Epithelial cell of esophagus (primary cell): ENCODE measurements at places on chromosomes 2 and 18.

- peak; percentile 77 for DNase-seq
These were observed 31.9 kb upstream of the CREG2 start for GRCh38 chr2:101419096-101419663.

GRCh38 chr18:67694787-67695186 lies 178.3 kb upstream of the DSEL start:
- peak; percentile 18 for DNase-seq

GRCh38 chr18:64384101-64384500 lies 235.2 kb upstream of the LINC00305 start:
- no peak for DNase-seq

DNA sequence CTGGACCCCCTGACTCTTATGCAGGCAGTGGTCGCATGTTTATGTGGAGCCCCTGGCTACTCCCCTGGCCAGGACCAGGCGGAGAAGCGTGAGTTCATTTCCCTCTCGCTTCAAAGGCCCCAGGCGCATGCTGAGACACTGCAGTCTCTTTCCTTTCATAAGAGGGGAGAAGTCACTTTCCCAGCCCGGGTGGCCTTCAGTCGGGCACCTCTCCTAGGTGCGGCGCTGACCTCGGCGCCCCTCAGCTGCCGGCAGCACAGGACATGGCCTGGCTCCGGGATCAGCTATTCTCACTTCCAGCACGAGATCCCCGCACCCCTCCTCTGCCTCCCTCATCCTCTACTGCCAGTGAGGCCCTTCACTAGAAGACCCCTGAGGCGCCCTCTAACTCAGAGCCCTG lies 184.7 kb upstream of the PXDN start:
- no peak for DNase-seq

DNA sequence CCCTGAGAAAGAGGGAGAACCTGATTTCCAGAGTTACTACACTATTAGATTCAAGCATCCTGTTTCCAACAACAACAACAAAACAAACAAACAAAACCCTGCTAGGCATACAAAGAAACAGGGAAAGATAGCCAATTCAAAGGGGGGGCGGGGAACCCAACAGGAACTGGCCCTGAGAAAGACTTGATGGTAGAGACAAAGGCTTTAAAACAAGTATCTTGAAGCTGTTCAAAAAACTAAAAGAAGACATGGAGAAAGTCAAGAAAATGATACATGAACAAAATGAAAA lies 147.1 kb downstream of the THADA start:
- no peak for DNase-seq

GRCh38 chr2:47344890-47345589 lies 57.9 kb upstream of the MSH2 start:
- DNase-seq, result peak; percentile 55

- DNase-seq, result no peak
These were observed 2.6 kb upstream of the RNU2-63P start for GRCh38 chr2:88018909-88019308.

- DNase-seq, result no peak
These were observed 83.3 kb upstream of the SCN1A start for GRCh38 chr2:166211079-166211478.

DNA sequence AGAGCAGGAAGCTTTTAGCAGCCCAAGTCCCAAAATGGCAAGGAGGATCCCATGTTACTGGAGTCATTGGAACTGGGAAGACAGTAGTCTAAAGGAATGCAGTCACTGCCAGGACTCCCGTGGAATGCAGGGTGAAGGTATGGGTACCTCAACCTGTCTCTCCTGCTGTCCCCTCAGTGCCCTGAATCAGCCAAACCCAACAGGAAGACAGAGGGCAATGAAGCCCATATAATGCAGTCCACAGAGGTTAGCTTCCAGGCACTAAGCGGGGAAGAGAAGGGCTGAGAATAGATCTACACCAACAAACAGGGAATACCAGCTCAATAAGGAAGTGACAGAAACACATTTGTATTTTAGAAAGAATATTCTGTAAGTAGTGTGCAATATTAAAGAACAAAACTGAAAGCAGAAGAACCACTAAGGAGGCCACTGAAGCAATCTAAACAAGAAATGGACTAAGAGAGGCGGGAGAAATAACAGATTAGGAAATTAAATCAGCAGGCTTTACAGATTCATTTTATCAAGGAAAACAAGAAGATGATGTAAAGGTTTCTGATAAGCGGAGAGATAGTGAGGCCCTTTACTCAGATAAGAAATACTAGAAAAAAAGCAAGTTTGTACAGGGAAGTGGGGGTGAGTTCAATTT lies 8.3 kb downstream of the NEMP2 start:
- no peak for DNase-seq

DNA sequence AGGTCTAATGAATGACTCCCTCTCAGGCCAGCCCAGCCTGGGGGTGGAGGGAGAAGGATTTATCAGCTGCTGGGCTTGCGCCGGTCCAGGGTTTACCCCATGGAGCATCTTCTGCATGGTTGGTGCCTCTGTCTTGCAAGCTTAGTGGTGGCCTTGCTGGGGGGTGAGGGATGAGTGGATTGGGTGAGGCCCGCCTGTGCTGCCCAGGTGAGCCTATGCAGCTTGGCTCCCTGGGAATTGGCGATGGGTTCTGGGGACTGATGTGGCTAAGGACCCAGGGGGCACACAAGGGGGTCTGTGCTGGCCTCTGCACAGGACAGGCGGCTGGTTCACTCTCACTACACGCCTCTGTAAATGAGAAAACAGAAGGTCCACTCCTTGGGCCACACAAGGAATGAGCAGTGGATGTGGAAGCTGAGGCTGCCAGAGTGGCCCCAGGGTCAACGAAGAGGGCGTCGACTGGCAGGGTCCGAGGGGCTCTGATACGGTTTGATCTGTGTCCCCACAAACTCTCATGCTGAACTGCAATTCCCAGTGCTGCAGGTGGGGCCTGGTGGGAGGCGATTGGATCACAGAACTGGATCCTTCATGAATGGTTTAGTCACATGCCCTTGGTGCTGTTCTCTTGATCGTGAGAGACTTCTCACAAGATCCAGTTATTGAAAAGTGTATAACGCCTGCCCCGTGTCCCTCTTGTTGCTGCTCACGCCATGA lies 151.6 kb upstream of the HDAC4 start:
- no peak for DNase-seq

DNA sequence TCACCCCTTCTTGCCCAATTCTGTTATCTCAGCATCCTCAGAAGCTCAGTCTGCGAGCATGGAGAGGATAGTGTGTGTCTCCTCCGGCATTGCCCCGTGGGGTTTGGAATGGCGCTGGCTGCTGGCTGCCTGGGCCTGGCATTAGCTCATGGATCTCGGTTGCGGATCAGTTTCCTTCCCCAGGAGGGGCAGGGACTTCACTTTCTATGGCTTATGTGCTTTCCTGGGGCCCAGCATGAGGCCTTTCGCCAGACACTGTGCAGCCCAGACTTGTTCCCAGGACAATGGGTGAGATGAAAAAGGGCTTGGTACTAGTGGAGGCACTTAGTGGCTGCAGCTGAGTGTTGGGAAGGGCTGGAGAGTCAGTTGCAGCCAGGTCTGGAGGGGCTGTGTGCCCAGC lies 143.3 kb downstream of the GLI2 start:
- no peak for DNase-seq

- DNase-seq, result no peak
These were observed 232.3 kb downstream of the OSR1 start for GRCh38 chr2:19125901-19126680.

- no peak for DNase-seq
These were observed 16.9 kb upstream of the MYO1B start for GRCh38 chr2:191228333-191228732.

DNA sequence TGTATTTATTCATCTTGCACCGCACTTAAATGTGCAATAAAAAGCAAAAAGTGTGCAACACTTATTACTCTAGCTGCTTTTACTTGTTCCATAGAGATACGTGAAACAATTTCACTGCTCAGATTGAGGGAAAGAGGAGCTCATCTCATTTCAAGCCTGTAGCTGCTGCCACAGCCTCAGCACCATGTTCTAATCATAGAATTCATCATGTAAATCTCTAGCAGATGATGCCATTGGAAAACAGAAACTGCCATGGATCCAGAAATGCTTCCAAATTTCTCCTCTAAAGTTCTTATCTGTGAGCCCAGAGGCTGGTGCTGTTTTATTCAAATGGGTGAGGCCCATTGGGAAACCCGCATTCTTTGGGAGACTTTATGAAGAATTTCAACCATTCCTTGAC lies 2.0 kb downstream of the CDC42EP3 start:
- no peak for DNase-seq

- DNase-seq, result no peak
These were observed 368.7 kb downstream of the ZNF516 start for GRCh38 chr18:76126327-76126726.

- DNase-seq, result peak; percentile 93
These were observed 284.8 kb downstream of the MREG start for GRCh38 chr2:215728504-215729065.

DNA sequence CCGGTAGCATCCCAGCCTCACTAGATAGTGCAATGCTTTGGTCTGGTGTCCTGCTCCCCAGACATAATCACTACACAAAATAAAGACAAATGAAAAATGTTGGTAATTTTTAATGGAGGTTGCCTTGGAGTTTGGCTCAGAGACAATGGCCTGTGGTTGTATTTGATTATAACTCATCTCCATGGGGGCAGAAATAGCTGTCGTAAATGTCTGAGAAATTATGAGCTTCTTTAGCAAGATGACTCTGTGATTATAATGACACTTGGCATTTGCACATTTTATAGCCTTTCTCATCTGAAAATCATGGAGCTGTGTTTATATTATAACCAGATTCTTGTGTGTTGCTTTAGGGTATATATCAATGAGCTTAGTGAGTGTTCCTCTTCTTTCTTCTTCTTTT lies 1779.7 kb upstream of the CELF4 start:
- DNase-seq, result no peak

DNA sequence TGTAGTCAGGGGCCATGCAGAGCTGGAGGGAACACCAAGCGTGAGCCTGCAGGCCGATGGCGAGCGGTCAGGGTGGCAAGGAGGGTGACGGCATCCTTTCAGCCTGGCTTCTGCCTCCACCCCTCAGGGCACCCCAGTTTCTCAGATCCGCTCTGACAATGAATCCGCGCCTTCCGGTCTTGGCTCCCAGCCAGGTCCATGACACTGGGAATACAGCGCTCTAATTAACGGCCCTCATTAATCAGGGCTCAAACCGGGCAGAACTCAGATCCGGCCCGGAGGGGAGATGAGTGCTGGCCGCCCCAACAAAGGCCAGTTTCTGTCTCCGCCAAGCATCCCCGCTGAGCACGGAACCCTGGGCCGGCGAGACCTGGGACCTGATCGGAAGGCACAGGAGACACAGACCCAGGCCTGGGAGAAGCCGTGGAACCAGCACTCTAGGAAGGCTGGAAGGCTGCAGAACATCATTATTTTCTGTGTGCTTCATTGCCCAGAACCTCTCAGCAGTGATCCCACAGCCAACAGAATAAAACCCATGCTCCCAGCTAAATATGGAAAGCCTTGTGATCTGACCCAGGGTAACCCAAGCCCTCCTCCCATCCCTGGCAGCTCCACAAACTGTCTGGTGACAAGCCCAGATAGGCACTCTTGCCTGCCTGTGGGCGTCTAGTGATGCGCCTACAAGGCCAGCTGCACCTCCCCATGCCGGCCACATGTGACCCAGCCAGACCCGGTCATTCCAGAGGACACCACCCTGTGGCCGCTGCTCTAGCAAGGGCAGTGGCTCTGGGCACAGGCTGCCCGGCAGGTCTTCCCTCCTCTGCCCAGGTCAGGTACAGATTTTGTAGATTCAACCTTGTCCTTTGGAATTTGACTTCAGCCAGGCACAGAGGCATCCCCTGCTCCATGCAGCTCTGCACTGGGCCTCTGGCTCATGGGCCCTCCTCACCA lies 438.7 kb upstream of the MYT1L start:
- peak; percentile 8 for DNase-seq

GRCh38 chr18:56935434-56936040 lies 211.3 kb upstream of the BOD1L2 start:
- no peak for DNase-seq

DNA sequence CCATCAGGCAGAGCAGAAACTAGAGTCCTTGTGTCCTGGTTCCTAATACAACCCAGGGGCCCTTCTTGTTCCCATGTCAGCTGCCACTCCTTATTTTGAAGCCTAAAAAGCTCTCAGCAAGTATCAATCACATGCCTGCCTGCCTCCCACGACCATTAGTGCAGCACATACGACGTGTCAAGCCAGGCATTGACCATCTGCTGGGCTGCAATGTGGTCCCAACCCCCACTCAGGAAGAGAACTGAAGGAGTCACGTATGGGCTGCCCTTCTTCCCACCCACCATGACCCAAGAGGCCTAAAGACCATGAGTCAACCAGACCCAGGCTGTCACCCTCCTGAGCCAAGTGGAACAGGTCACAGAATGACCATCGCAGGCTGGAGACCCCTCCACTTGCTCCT lies 98.8 kb downstream of the KLHL29 start:
- DNase-seq, result no peak

GRCh38 chr2:150413910-150414309 lies 73.6 kb downstream of the RND3 start:
- no peak for DNase-seq

GRCh38 chr2:223697892-223698645 lies 95.9 kb upstream of the SCG2 start:
- peak; percentile 74 for DNase-seq

- DNase-seq, result no peak
These were observed 42.3 kb upstream of the IMP4 start for GRCh38 chr2:130300258-130300969.

DNA sequence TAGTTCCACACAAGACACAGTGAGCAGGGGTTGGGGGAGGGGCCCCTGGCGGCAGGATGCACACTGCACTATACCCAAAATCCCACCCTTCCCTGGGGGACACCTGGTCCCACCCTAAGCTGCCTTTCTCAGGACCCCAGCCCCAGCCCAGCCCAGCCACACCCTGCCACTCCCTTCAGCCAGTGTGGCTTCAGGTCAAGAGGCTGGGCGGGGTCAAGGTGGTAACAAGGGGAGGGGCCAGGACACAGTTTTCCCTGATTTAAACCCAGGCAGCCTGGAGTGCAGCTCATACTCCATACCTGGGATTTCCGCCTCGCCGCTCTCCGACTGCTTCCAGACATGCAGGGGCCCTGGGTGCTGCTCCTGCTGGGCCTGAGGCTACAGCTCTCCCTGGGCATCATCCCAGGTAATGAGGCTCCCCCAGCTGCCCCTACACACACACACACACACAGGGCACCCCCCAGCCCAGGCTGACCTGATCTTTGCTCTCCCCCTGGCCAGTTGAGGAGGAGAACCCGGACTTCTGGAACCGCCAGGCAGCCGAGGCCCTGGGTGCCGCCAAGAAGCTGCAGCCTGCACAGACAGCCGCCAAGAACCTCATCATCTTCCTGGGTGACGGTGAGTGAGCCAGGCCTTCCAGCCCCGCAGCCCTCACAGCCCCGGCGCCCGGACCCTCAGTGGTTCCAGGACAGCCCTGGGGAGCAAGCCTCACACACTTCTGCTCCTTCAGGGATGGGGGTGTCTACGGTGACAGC lies at the start of gene ALPG:
Gene ALPG (plus strand): TSS at position 289 of the 755 bp plus-strand sequence. CDS start 51 bp downstream, at position 340.
- DNase-seq, result no peak

GRCh38 chr2:24875272-24875671 lies 44.8 kb downstream of the ADCY3 start:
- no peak for DNase-seq

DNA sequence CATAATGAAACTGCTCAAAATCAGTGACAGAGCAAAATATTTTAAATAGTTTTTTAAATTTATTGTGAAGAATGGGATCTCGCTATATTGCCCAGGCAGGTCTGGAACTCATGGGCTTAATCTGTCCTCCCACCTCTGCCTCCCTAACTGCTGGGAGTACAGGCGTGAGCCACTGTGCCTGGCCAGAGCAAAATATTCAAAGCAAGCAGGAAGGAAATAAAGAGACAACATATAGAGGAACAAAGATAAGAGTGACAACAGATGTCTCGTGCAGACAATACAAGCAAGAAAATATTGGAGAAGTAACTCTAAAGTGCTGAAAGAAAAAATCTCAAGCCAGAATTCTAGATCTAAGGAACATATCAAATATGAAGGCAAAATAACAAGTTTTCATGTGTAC lies 5.0 kb upstream of the SCLY start:
- no peak for DNase-seq
